ENCODE measurements at places on chromosomes 5 and 9.

GRCh38 chr5:15002791-15003190 is 131.2 kb upstream of the ANKH start:
- no peak for DNase-seq

- no peak for DNase-seq
These were observed 83.0 kb downstream of the DENND1A start for GRCh38 chr9:123846966-123847365.

GRCh38 chr5:1963358-1963757 is 80.6 kb upstream of the IRX4 start:
- DNase-seq = no peak

DNA sequence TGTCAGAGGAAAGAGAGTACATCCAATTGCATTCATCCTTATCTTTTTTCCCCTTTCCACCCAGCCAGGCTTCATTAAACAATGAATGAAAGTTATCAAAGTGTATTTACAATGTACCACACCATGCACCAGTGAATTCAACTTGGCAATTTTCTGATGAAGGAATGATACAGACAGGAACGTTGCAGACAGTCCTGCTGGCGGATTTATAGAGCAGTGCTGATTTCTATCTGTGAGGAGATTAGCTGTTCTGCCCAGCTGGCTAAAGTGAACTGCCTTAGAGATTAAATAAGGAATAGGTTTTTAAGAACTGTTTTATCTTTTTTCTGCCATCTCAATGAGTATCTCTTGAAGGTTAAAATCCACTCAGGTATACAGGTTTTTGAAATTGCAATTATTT is 403.9 kb downstream of the CDH18 start:
- DNase-seq = no peak

GRCh38 chr5:124310453-124310852 is 436.0 kb downstream of the ZNF608 start:
- no peak for DNase-seq

DNA sequence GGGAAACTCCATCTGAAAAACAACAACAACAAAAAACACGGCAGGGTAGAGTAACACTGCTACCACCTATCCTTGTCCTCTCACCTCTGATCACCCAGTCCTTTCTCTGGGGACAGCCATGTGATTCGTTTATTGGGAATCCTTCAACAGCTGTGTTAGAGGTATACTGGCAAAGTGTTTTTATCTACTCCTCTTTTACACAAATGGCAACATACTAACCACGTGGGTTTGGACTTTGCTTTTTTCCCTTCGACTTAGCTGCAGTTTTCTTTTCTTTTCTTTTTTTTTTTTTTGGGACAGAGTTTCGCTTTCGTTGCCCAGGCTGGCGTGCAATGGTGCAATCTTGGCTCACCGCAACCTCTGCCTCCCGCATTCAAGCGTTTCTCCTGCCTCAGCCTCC is 11.2 kb upstream of the SET start:
- DNase-seq = no peak

DNA sequence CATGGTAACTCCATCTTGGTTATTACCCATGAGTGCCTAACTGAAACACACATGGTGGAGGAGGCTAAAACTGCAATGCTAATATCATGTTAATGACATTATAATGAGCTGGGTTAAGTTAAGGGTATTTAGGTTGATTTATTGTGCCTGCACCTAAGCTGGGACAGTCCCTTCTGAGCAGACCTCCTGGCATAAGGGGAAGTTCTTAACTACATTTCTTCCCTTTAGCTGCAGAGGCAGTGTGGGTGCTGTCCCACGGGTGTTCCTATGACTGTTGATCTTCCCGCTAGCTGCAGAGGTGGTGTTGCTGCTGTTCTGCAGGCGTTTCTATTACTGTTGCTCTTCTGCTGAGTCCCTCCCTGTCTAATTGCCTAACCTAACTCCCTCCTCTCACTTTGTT is 183.9 kb downstream of the LURAP1L start:
- no peak for DNase-seq

DNA sequence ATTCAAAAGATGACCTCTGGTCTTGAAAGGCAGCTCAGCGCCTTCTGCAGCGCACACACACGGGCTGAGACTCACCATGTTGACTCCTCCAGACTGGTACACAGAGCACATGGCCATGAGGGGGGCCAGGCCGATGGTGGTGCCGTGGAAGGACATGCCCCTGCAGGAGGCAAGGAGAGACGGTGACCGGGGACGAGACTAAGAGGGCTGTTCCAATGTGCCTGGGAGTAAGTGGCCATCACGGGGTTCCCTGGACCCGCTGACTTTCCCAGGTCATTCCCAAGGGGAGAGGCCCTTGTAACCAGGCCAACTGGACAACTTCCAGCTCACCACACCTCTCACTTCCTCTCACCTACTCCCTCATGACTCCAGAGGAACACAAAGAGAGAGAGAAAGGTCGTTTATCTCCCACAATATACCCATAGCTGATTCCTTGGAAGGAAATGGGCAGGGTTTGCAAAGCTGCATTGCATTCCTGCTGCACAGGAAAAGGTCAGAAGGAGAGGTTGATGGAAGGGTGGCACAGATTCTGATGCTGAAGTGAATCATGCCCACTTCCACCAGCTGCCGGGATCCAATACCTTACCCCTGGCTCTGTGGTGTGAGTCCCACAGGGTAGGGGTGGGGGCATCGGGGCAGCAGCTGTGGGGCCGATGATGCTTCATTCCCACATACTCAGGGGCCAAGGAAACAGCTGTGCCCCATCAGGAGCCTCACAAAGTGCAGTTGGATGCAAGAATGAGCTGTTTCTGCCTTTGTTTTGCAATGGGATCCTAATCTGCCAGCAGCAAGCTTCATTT is 47.2 kb downstream of the NIPAL4 start:
- DNase-seq = no peak

DNA sequence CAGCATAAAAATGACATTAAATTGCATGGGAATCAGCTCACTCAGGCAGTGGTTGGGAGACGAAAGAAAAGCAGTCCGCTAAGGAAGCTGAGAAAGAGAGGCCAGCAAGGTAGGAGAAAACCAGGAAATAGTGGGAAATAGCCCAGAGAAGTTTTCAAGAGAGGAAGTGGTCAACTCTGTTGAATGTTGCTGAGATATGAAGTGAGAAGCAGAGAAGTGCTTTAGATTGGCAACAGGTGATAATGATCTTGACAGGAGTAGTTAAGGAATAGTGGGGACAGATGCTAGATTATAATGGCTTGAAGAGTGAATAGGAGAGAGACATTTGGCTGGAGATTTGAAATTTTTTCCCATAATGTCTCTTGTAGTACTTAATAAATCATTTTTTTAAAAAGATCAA is 30.8 kb downstream of the CNTRL start:
- DNase-seq = no peak

- no peak for DNase-seq
These were observed 46.8 kb upstream of the NKD2 start for GRCh38 chr5:961711-962240.

- DNase-seq = no peak
These were observed 86.7 kb upstream of the ALDH1A1 start for GRCh38 chr9:73039271-73040263.

Measured in stimulated activated naive CD4-positive, alpha-beta T cell treated with Interleukin-2 at 50 U/mL for 16 hours (primary cell).